Stimulated activated CD8-positive, alpha-beta memory T cell treated with anti-CD3 and anti-CD28 coated beads, Interleukin-4, amount 100 ng/mL, for 1 hour (primary cell): ENCODE measurements at places on chromosomes 3 and 15.

- no peak for DNase-seq
These were observed 4.1 kb upstream of the UTS2B start for GRCh38 chr3:191334346-191334893.

- no peak for DNase-seq
These were observed 148.4 kb upstream of the GBE1 start for GRCh38 chr3:81909796-81910195.

DNA sequence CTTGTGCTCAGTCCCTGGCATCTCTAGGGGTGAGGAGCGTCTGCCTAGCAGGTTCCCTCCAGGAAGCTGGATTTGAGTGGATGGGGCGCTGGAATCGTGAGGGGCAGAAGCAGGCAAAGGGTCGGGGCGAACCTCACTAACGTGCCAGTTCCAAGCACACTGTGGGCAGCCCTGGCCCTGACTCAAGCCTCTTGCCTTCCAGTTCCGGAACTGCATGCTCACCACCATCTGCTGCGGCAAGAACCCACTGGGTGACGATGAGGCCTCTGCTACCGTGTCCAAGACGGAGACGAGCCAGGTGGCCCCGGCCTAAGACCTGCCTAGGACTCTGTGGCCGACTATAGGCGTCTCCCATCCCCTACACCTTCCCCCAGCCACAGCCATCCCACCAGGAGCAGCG is 5.0 kb downstream of the RHO start:
- no peak for DNase-seq

GRCh38 chr15:71707230-71708050 is 102.9 kb upstream of the NR2E3 start:
- no peak for DNase-seq

GRCh38 chr3:167941234-167941995 is 154.3 kb downstream of the GOLIM4 start:
- DNase-seq, result no peak

- DNase-seq, result no peak
These were observed 231.3 kb downstream of the KCNMB2 start for GRCh38 chr3:178767581-178767980.

GRCh38 chr15:83206526-83207008 is 1.1 kb downstream of the HDGFL3 start:
- no peak for DNase-seq

GRCh38 chr3:119861681-119862080 is 79.8 kb downstream of the NR1I2 start:
- DNase-seq, result no peak

GRCh38 chr3:155736381-155736780 is 8.5 kb downstream of the PLCH1 start:
- no peak for DNase-seq

- DNase-seq, result no peak
These were observed 217.5 kb downstream of the CHL1 start for GRCh38 chr3:414063-414462.

GRCh38 chr15:90451053-90451850 is 63.2 kb downstream of the IQGAP1 start:
- no peak for DNase-seq

GRCh38 chr15:85542488-85542887 is 162.1 kb downstream of the AKAP13 start:
- DNase-seq, result no peak

DNA sequence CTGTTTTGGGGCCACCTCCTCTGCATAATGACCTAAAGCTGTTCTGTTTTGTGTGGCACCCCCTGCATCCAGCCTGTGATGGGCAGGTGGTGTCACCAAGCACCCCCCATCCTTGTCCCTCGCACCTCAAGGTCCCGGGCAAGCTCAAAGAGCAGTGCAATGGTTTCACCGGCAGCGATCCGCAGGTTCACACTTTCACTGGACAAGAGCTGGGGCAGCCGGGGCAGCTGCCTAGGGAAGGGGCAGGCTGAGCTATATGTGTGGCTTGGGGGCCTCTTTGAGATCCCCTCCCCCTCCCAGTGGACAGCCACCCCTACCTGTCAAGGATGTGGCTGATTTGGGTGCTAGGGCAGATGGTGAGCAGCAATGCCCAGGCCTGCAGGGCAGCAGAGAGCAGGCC is 3.1 kb downstream of the IFRD2 start:
- no peak for DNase-seq
